Brain microvascular endothelial cell (primary cell): ENCODE measurements at places on chromosomes 6 and 20.
A peak's percentile ranks its signal among the peaks of the same experiment; 100 is the strongest.

DNA sequence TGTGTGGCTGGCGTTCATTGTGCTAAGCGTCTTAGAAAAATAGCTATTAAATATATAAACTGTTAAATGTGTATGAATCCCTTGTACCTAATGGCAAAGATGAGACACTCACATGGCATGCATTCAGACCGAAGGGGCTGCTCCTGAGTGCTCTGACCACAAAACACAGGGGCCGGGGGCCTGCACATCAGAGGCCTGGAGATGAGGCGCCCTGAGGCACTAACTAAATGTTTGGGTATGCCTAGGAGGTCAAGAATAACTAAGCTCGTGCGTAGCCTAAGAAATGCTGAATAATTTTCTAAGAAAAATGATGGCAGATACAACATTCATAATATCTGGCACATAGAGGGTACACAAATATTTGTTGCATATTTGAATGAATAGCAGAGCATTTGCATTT, 92.5 kb downstream of the PSMB1 start:
- no peak for DNase-seq

GRCh38 chr6:51028276-51028675, 209.6 kb downstream of the TFAP2B start:
- peak; percentile 5 for DNase-seq

DNA sequence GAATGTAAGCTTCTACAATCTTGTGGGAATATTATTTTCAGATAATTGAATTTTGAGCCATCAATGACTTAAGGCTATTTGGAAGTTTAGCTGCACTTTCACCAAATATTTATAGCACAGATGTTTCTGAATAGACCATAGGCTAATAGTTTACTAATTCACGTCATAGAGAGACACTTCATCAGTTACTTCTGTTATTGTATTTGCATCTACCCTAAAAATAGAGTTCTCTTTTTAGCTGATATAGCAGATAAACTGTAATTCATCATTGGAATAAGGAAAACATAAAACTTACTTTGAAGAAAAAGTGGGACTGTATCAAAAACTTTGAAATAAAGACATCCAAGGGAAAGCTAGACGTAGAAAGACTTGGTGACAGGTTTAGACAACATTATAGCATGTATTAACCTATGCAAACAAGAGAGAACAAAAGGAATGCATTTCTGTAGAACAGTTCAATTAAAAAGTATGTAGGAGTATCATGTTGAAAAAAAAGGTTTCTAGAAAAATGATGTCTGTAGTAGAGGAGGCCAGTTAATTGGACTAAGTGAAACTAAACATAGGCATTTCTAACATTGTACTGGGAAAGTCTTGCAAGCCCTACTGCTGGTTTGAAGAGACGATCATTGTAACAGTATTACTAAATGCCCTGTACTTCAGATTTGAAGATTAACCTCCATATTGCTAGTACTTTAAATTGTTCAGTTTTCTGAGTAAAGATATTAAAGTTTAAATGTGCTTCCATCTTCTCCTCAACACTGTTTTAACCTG, 123.3 kb downstream of the ZFAND3 start:
- DNase-seq: no peak

- no peak for DNase-seq
These were observed 2.2 kb upstream of the CCDC167 start for GRCh38 chr6:37501632-37502491.

DNA sequence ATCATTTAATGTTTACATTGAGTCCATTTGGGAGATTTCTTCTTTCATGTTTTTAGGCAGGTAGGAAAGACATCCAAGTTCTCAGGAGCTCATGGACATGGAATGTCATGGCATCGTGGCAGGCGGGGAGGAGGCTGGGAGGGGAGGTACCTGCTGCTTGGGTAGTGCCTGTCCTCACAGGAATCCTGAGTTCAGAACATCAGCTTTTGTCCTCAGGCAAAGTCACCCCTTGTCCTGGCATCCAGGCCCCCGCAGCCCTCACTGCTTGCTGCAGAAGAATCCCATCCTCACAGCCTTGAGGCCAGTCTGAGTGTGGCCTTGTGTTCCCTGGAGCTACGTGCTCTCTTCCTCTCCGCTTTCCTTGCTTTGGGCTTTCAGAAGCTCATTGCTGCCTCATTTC, 157.4 kb downstream of the CFAP61 start:
- DNase-seq: no peak

DNA sequence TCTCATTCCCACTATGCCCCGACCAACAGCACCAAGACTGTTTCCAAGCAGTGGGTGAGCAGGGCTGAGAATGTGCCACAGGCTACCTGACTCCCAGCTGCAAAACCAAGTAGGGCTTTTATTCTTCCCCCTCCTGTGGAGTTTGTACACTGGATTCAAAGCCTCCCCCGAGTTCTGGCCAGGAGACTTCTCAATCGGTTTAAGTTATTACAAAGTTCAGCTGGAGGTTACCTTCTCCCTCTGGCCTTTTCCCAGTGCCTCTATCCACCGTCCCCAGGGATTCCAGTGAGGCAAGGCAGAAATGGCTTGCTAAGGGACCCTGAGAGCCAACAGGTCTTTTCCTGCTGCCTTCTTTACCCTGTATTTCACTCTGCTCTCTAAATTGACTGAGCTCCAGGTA, 217.0 kb downstream of the ADGRG6 start:
- no peak for DNase-seq

DNA sequence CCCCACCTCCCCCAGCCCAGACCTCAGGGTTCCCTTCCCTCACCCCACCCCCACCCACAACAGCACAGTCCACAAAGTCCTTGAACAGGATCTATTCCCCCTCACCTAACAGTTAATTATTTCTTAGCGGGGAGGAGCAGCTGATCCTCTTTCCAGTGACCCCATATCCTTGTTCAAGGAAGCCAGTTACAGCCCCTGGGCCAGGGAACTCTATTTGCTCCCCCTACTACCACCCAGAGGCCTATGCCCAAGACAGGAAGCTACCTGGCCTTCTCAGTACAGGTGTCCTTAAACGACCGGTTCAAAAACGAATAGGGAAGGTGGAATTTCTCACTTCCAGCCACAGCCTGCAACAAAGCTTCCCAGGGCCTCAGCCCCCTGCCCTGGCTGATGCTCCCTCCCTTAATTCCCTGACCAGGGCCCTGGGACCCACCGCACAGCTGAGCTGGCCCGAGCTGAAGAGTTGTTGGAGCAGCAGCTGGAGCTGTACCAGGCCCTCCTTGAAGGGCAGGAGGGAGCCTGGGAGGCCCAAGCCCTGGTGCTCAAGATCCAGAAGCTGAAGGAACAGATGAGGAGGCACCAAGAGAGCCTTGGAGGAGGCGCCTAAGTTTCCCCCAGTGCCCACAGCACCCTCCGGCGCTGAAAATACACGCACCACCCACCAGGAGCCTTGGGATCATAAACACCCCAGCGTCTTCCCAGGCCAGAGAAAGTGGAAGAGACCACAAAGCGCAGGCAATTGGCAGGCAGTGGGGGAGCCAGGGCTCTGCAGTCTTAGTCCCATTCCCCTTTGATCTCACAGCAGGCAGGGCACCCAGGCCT, 778 bp downstream of the MCCD1 start:
- no peak for DNase-seq
